ENCODE measurements at places on chromosomes 13 and 19.

DNA sequence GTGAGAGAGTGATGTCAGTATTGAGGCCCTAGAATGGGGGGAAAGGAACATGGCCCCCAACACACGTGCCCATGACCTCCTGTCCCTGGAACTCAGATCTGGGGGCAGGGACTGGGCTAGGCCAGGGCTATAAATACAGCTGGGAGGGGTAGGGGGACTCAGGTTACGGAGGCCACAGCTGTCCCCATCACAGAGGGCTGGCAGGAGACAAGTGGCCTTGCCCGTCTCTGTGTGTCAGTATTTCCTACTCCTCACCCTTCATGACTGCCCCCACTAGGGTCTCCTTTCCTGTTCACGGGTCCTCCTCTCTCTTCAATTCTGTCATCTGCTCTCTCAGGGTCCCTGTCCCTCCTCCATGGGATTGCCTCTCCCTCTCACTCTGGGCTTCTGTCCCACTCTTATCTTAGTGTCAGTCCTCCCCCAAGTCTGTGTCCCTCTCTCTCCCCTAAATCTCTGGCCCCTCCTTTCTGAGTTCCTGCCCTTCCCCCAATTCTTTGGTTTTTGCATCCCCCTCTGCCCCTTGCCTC, 687 bp upstream of the HRC start:
- DNase-seq, result no peak

DNA sequence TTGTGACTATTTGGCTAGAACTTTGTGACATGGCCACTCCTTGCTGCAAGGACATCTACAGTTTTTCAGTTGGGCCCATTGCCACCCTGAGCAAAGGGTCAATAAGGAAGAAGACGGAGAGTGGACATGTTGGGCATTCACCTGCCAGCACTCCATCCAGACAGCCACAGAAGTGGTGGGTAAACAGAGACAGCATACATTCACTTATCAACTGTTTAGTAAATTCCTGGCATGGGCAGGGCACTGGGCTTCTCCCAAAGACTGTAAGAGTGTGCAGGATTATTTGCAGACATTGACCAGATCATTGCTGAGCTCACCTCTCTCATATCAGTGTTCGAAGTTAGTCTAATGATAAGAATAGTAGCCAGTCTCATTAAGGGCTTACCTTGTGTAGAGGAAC, 29.2 kb downstream of the SIPA1L3 start:
- DNase-seq, result no peak

DNA sequence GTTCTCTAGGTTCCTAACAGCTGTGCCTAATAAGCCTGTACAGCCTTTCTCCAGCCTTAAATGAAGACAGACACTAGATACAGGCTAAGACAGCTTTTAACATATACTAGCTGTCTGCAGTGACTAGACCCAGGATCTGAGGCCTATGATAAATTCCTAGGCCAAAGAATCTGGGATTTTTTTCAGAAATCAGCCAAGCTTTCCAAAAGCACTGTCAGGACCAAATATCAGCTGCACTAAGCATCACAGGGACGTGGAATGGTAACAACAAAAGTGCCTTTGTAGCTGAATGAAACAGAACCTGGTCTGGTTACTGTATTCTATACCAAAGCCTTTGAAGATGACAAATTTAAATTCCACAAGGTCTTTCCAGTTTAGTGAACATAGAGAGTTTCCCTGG, 77.9 kb upstream of the DOCK9 start:
- DNase-seq, result no peak

DNA sequence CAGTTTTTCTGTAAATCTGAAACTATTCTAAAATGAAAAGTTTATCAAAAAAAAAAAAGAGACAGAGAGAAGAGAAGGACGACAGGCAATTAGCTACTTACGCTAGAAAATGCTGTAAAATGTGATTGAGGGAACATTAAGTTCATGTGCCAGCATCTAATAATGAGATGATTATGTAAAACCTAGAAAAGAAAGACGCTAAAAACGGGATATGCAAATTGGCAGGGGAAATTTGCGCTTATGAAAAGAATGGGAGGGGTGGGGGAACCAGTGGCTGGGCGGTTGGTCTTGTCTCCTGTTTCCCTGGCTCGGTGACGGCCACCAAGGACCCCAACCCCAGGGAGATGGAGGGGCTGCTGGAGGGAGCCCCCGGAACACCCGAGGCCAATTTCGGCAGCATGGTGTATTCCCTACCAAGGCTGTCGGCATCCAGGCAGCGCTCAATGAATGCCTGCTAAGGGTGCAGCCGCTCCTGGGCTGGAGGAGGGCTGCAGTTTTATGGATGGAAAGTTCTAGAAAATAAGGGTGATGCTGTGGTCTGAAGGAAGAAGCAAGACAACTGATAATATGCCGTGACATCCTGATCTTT, 34.2 kb downstream of the GNG7 start:
- DNase-seq, result no peak

- DNase-seq, result no peak
These were observed 30.5 kb downstream of the CERS4 start for GRCh38 chr19:8239528-8240273.

DNA sequence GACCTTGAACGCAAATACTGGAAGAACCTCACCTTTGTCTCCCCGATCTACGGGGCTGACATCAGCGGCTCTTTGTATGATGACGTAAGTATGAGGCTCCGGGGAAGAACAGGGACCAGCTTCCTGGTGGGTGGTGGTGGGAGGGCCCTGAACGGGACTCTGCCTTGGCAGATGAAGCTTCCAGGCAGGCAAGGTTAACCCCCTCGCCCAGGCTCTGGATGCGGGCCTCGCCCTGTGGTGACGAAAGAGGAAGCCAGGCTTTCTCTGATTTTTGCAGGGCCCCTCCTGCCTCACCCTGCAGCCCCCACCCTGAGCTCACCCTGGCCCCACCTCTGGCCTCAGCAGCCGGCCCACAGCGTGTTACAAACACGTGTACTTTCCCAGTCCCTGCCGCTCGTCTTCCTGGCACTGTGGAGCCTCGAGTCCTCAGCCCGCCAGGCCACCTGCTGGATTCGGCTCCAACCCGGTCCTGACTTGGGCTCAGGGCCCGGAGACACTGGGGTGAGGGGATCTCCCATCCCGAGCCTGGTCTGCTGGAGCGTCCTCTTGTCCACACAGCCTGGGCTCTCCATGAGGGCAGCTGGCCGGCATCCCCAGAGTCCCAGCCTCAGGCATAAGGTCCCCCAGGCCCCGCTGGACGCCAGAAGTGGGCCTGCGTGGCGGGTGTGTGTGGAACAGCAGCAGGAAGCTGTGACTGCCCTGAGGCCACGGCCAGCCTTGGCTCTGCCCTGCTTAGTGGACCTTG, 72.4 kb downstream of the KDM4B start:
- DNase-seq, result no peak

DNA sequence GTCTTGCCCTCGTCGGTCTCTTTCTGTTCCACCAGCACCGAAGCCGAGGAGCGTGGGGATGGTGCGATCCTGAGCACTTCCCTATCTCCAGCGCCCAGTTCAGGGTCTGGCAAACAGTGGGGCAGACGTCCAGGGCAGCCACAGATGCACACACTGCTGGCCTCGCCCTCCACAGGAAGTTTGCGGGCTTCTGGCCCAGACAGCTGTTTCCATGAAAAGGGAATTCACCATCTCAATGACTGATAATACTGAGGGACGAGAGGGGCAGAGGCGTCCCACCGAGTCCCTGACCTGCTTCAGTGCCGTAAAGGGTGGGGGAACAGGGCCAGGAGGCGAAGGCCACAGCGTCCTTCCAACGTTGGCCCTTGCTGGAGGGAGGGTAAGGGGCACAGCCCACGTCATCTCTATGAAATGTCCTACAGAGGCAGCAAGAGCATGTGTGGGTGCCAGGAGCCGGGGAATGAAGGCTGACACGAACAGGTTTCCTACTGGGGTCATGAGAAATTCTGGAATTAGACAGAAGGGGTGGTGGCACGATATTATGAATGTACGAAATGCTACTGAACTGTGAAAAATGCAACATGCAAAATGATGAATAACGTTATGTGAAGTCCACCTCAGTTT, 19.5 kb downstream of the SHC2 start:
- DNase-seq, result no peak

GRCh38 chr19:54063350-54064116, at the start of gene VSTM1:
Gene VSTM1, minus strand, starts transcription at chr19:54063897. Its CDS starts 120 bp downstream, at chr19:54063777.
- DNase-seq, result no peak

- DNase-seq, result no peak
These were observed 311.4 kb upstream of the ATXN8OS start for GRCh38 chr13:69796256-69796655.

DNA sequence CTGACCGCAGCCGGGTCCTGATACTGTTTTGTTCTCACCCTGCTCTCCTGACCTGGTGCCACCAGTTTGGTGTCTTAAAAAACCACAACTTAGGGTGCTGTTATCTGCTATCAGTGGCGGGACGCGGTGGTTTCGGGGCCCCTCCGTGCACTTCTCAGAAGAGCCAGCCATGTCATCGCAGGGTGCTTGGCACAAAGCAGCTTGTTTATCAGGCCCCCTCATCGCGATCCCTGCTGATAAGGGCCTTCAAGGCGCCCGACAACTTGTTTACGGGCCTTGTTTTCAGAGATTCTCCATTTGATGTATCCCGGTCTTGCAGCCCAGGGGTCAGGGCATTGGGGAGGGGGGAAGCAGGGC, 58.1 kb upstream of the KLF2 start:
- peak; percentile 39 for DNase-seq

DNA sequence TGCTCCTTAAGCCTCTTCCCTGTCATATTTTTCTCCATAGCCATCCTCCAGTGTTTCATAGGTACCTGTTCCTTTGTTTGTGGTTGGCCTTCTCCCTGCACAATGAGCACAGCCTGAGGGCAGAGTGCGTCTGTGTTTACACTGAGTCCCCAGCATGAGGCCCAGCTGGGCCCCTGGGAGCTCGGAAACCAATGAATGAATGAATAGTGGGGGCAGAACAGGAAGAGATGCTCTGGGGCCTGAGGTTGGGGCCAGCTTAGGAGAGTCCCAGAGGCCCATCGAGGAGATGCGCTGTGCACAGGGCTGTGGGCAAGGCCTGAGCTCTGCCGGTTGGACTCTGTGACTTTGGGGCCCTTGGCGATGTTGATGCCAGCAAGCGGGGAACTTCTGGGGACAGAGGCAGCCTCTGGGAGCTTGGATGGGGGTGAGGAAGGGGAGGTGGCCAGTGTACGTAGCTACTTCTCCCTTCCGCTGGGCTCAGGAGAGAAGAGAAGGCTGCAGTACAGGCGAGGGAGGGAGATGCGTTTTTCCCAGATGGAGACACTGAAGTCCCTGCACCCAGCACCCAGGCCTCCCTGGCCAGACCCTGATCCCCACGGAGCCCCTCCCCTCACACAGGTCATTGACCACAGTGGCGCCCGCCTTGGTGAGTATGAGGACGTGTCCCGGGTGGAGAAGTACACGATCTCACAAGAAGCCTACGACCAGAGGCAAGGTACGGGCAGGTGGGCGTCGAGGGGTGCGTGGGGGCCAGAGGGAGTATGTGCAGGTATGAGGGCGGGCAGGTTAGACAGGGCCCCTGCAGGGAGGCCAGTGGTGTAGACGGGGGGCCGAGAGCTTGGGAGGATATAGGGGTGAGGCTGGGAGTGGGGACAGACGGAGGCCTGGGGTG, 5.1 kb downstream of the TBCB start:
- DNase-seq, result no peak

DNA sequence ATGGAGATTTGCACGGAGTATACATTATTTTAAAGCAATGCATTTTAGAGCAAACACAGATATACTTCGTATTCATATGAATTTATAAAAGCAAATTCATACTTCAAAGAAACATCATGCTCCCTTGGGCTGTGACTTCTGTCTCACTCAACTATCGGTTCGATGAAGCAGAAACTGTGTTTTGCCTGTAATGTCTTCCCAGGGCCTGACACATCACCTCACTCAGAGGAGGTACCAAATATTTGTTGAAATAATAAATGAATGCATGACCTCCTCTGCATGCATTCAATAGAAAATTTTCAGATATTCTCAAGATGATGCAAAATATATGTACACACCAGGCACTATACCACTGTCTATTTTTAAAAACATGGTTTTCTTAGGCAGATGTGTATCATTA, 432.7 kb downstream of the EFNB2 start:
- DNase-seq, result no peak

DNA sequence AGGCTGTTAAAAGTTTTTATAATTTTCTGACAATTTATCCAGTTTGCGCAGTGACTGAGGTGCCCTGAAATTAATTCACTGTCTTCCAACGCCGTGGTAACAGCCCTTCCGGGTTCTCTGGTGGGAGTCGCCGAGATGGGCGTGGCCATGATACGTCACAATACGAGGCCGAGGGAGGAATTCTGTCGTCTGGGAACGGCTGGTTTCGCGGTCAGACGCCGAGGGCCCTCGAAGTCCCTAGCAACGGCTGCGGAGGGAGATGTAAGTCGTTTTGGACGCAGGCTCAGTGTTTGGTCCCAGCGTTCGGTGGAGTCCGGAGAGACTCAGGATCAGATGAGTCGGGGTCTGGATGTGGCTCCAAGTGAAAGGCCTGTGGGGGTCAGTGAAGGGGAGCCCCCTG, 21.7 kb downstream of the ZNF613 start:
- DNase-seq, result no peak

DNA sequence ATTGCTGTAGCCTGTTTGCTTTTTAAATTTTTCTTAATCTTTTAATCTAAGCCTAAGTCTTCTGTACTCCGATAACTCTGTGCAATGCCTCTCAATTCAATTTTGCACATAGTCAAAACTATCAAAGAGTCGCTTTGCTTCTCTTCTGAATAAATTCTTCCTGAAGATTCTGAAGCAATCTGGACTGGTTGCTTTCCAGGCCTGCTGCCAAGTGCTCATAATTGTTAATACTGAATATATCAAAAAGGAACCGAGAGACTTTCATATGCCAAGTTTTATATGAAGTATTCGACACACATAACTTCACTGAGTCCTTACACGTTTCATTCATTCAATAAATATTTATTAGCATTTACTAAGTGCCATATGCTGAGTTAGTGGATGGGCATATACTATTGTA, 91.3 kb downstream of the EDNRB start:
- DNase-seq, result no peak

GRCh38 chr13:81116461-81117282, 775.7 kb upstream of the SPRY2 start:
- no peak for DNase-seq

All from stimulated activated CD8-positive, alpha-beta memory T cell treated with anti-CD3 and anti-CD28 coated beads, Interleukin-15, amount 100 ng/mL, for 4 hours (primary cell).